Left lung (tissue), 14 donors: ENCODE measurements at places on chromosomes 12 and 14. TPM values are rescaled to one million over a fixed set of nuclear protein-coding genes. Genes with fewer than 3 reads are reported as not detected.

Gene PTCSC3
- 2.9 TPM for total RNA-seq

Gene RAD9B
- 0.55 TPM for total RNA-seq

Gene GPRC5D
- not detected for total RNA-seq

Gene OLR1
- total RNA-seq = 52.2 TPM

Gene ADAM21
- total RNA-seq = 0.41 TPM

Gene KRT78
- total RNA-seq = not detected

Gene RNASE7
- total RNA-seq = not detected

Gene HPD
- 0.85 TPM for total RNA-seq

Gene KRT72
- total RNA-seq = not detected
